ENCODE measurements at places on chromosomes 12 and 14.

DNA sequence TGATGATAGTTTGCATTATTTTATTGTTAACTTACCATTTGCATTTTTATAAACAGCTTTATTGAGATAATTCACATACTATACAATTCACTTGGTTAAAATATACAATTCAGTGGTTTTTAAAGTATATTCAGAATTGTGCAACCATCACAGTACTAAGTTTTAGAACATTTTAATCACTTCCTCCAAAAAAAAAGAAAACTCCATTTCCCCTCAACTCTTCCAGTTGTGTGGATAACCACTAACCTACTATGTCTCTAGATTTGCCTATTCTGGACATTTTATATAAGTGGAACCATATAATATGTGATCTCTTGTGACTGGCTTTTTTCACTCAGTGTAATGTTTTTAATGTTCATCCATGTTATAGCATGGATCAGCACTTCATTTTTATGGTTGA is 41.3 kb downstream of the WNK1 start:
- no peak for DNase-seq

DNA sequence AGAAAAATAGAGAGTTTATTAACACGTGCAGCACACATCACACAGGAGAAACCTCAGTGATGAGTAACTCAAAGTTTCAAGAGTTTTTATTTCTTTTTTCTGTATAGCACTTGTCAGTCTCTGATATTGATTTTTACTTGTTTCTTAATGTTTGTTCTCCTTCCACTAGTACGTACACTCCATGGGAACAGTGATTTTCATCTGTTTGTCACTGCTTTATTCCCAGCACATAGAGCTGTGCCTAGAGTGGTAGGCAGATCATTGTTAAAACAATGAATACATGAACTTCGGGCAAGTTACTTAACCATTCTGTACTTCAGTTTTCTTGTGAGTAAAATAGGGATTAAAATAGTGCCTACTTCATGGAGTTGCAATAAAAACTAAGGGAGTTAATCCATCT is 46.6 kb downstream of the ETV6 start:
- DNase-seq = no peak

DNA sequence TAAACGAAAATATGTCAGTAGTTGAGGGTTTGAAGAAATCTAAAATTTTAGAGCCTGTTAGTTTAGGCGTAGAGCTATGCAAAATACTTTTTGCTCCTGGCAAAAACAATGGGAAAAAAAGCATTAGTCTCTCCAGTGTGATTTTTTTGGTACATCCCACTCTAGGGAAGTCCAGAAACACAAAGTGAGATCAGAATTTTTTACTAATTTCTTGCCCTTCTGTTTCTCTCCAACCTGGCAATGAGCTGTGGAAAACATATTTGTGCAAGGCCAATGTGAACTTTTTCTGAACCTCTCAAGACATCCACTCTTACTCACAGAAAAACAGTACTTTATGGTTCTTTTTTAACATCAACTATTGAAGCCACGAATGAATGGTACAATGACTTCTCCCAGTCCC is 56.9 kb upstream of the DCN start:
- DNase-seq = no peak

DNA sequence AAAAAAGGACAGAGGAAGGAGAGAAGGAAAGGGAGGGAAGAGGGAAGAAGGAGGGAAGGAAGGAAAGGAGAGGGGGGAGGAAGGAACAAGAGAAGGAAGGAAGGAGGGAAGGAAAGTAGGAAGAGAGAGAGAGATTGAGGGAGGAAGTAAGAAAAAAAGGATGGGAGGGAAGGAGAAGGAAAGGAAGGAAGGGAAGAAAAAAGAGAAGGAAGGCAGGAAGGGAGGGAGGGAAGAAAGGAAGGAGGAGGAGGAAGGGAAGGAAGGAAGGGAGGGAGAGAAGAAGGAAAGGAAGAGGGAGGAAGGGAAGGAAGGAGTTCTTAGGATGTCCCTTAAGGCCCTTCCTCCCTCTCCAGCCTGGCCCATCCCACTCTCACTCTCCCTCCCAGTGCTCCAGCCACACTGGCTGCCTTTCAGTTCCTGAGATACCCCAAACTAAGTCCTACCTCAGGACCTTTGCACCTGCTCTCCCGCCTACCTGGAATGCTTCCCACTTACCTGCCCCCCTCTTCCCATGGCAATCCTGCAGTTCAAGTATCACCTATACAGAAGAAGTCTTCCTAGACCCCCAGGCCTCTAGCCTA is 21.7 kb upstream of the MSI1 start:
- DNase-seq = no peak

- no peak for DNase-seq
Measured at GRCh38 chr14:68279777-68280233, 460.2 kb downstream of the RAD51B start.

GRCh38 chr14:77306416-77306815 is 14.3 kb downstream of the POMT2 start:
- DNase-seq = no peak

GRCh38 chr14:24597403-24597802 is 12.1 kb downstream of the GZMH start:
- no peak for DNase-seq

- DNase-seq = no peak
Measured at GRCh38 chr12:12194206-12194605, 72.6 kb downstream of the LRP6 start.

GRCh38 chr12:125996443-125996842 is 931.2 kb downstream of the AACS start:
- DNase-seq = no peak

GRCh38 chr12:10174986-10175614 is 3.2 kb upstream of the OLR1 start:
- no peak for DNase-seq

- DNase-seq = no peak
Measured at GRCh38 chr12:76777765-76778216, 13.9 kb downstream of the ZDHHC17 start.

DNA sequence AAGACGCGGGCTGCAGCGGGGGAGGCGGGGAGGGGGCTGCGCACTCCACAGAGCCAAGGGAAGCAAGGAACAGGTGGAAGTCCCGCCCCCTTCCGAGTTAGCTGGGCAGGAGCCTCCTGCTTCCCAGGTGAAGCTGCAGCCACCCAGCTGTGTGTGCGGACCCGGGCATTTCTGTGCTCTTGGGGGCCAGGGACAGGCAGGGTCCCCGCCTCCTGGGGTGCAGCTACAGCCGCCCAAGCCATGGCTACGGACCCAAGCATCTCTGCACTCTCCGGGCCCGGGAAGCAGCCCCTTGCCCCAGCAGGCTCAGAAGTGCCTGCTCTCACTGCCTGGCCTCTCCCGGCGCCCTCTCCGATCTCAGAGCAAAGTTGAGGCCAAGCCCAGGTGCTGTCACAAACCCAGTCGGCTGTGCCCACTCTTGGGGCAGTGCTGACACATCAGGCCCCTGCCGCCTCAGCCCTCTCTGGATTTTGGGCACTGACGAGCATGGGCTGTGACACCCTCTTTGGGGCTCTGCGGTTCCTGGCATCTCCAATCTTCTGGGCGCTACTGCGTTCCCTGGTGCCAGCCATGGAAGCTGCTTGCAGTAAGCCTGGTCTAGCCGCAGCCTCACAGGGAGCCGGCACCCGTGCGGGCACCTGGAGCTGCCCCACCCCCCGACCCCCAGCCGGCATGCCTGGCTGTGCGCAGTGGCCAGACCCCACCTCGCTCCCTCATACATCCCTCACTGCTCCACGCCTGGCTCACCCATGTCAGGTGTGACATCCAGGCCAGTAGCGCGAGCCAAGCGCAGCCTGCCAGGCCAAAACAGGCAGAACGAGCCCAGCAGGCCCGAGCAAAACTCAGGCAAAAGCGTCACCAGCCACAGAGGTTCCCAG is 8.5 kb upstream of the MGAT4C start:
- DNase-seq = peak; percentile 67

DNA sequence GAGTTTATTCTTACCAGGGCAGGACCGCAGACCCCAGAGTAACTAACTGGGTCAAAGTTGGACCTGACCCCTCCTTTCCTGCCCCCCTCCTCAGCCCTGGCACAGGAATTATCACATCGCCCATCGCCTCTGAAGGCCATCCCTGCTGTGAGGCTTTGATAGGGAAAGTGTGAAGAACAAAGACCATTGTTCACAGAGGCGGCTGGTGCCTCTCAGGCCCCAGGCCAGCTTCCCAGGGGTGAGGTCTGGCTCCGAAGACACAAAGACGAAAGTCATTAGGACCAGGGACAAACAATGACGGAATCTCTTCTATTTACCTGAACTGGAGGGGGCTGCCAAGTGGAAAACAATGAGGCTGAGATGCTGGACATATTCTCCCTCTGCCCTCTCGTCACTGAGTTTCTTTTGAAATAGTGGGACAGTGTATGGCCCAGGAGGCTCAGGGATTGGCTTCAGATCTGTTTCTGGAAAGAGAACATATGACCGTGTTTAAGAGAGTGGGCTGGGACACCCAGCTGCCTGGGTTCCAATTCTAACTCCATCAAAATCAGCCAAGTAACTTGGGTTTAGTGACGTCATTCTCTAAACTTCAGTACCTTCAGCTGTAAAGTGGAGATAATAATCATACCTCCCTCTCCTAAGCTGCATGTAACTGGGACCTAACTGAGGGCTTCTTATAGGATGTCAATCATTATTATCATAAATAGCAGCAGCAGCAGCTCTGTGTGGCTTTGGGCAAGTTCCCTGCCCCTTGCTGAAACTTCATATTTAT is 769.4 kb downstream of the MED13L start:
- DNase-seq = no peak

DNA sequence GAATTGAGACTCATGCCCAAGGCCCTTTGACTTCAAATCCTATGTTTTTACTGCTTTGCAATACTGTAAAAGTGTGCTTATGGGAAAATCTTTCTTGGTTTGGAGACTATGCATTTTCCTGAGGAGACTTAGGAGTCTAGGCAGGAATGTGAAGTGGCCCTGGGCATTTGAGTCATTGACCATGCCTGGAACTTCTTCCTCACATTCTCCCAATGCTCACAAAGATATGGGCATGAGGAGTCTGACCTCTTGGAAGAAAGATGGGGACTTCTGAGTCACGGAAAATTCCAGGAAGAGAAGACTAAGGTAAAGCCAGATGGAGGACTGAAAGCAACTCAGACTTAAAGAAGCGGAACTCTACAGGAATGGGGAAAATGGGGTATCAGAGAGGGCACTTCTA is 38.2 kb upstream of the ZNF641 start:
- no peak for DNase-seq

DNA sequence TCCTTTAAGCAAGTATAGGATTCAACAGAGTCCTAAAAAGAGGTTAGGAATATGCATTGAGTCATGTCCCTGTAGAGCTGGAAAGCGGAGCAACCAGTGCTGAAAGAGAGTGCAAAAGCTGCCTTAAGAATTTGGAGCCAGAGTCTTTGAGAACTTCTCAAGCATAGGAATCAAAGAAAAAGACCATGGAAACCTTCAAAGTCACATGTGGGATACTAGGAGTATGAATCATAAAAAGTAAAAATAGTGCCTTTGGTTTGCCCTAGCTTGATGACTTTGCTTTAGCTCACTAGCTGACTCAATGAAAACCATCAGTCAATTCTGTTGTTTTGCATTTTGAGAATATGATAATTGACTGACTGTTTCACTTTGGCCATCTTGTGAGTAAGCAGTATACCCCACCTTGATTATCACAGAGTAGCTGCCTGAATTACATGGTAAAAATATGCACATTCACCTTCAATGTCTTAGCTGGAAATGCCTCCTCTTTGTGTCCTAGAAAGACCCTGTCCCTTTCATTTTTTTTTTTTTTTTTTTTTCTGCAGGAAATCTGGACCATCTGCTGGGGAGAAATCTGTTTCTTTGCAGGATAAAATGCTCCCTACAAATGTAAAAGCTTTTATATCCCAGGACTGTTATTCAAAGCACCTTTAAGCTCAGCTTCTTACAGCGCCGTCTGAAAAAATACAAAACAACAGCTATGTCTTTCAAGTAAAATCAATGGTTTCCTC is 248.6 kb upstream of the KRR1 start:
- DNase-seq = peak; percentile 73

DNA sequence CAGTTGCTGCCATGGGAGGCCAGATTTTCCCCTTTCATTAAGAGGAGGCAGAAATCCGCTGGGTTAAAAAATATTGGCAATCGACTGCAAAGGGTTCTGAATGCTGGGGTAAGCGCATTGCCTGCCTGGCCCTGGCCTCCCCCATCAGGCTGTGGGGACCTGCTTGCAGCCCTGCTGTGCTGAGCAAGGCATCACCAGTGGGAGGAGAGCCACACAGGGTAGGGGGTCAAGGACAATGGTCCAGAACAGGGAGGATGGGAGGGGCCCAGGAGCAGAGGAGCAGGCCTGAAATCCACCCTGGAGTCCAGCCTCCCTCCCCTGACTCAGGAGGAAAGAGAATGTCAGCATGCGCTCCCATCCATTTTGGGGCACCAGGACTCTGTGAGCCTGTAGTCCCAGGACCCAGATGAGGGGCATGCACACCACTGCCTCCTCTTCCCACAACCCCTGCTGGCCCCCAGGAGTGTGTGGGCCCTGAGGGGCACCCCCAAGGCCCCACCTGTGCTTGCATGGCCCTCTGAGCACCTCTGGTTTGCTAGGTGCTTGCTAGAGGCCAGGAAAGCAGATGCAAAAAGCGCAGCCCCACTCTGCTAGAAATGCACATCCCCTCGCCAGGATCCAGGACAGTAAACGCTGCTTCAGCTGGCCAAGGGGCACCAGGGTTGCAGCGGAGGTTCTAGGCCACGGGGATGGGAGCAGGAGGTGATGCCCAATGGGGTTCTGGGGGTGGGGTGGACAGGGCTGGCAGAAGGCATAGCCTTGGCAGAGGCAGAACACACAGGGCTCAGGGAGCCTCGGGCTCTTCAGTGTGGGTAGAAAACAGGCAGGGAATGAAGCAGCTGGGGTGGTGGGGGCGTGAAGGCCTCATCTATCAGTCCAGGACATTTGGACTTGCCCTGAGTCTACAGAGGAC is 14.6 kb downstream of the TESC start:
- no peak for DNase-seq

GRCh38 chr12:44873898-44874297 is 2.2 kb downstream of the NELL2 start:
- no peak for DNase-seq

GRCh38 chr14:20606190-20606901 is 15.2 kb upstream of the RNASE12 start:
- no peak for DNase-seq

- DNase-seq = no peak
Measured at GRCh38 chr12:110281549-110282299, 677 bp downstream of the ATP2A2 start.

DNA sequence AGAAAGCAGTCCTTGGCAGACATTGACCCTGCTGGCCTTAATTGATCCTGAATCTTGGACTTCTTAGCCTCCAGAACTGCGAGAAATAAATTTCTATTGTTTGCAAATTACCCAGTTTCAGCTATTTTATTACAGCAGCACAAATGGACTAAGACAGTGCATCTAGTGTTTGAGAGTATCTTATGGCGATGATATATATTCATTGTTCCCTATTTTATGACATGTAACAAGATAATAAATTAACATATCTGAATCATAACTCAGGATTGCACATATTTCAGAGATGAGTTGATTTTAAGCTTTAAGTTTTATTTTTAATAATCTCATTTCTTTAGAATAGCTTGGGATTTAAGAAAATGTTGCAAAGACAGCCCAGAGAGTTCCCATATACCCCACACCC is 167.4 kb upstream of the FOXG1 start:
- no peak for DNase-seq
